HCT116 (cell line): ENCODE measurements at places on chromosomes 3 and 15.

GRCh38 chr3:51371943-51372557, 13.0 kb upstream of the MANF start:
- DNase-seq = peak; percentile 51

- DNase-seq = no peak
These were observed 40.7 kb downstream of the CYP11A1 start for GRCh38 chr15:74326746-74327145.

DNA sequence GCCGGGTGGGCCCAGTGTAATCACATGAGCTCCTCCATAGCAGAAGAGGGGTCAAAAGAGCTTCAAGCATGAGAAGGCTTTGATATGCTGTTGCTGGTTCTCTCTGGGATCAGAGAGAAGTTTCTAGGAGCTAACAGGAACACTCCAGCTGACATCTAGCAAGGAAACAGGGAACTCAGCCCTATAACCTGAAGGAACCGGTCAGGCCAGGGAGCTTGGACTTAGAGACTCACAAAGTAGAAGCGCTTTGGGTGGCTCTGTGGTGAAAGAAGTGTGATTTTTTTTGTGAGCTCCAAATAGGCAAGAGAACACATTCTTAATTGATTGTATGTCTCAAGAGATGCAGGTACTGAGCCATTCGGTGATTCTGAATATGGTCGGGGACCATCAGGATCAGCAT, 26.2 kb upstream of the EPHB1 start:
- no peak for DNase-seq

- DNase-seq = no peak
These were observed 83.1 kb downstream of the CPN2 start for GRCh38 chr3:194267744-194268653.

DNA sequence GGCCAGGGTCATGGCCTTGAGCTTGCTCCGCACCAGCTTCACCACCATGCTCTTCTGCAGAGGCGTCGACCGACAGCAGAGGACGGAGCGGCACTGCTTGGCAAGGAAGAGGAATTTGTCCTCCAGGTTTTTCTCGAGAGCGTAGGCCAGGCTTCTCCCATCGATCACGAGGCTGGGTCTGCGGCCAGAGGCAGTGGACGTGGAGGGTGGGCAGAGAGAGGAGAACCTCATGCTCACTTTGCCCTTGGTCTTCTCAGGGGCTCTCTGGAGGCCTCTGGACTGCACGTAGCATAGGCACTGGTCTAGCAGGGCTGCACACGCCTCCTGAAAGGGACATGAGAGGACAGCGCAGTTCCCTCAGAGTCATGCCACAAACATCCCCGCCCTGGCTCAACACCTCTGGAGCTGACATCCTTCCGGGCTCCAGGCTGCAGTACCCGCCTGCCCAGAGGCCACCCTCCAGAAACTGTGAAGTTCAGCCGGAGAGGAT, 168.3 kb downstream of the ATP10A start:
- no peak for DNase-seq

DNA sequence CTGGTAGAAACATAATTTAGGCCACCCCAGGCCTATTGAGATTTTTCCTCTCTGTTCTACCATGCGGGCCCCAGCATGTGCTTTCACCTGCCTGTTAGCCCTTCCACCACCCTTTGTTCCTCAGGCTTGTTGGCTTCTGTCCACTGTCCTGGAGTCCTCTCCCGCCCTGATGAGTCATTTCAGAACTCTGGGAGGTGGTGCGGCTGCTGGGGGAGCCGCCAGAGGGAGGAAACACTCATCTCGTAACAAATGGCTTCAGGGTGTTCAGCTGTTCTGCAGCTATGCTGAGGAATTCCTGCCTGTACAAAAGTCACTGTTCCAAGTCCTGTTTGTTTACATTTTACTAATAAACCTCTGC, 36.3 kb downstream of the LRTM1 start:
- DNase-seq = no peak

- DNase-seq = no peak
These were observed 40.4 kb upstream of the CTNNB1 start for GRCh38 chr3:41158947-41159346.

- no peak for DNase-seq
These were observed 6.1 kb upstream of the RPP14 start for GRCh38 chr3:58299839-58300516.

DNA sequence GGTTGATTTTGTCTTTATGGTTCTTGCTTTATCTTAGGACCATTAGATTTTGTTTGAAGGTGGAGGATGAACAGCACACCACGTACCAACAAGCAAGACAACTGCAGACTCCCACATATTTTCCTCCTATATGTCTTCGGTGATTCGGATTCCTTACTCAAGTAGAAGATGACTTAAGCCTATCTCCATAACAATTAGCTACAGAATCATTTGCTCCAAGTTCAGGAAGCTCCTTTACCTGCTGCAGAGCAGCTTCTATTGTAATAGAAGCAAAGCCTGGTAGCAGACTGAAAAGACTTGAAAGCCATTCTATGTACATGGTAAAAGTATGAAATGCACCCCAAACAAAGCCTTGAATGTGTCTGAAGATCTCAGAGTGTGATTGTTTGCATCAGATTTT, 229.0 kb downstream of the SOX2 start:
- DNase-seq = no peak

DNA sequence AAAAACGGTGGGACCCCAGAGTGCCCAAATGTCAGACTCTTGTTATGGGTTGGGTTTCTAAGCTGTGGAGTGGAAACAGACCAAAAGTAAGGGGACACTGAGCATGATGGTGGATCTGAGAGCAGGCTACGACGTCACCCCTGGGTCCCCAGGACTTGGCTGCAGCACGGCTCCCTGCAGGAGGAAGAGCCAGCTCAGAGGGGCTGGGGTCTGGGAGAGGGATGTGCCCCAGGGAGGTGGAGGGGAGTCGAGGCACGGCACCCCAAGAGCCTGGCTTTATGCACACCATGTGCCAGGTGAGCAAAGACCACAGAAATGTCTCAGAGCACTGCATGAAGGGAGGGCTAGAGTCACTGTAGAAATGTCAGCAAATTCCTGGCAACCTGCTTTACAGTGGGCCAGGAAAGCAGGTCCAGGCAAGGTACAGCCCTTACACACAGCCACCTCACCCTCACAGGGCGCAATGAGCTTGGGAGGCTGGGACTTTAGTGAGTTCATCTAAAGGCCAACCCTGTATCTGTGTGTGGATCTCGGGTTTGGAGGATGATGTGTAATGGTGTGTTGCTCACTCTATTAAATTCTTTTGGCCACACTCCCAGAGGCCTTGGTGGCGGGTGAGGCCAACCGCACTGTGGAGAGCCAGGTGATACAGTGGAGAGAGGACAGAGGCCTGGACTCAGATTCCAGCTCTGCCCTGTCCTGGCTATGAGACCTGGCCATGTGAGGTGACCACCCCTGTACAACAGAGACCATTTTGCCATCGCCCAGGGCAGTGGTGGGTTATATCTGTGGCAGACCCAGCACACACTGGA, 14.1 kb downstream of the CTSH start:
- peak; percentile 57 for DNase-seq

DNA sequence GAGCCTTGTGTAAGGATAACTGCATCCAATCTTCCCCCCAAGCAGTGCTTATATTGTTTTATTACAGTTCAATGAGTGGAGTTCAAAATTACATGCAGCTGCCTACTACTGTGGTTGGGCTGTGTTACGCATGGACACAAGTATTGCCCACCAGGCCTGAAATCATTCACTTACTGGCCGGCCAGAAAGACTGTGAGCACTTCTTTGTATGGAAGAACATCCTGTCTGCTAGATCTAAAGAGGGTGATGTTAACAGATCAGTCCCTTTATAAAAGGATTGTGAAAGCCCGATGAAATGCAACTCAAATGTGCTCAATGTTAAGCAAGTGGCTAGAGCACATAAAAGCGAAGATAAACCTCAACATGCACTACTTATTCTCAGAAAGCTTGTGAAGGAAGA, 132.5 kb downstream of the FOXP1 start:
- no peak for DNase-seq

DNA sequence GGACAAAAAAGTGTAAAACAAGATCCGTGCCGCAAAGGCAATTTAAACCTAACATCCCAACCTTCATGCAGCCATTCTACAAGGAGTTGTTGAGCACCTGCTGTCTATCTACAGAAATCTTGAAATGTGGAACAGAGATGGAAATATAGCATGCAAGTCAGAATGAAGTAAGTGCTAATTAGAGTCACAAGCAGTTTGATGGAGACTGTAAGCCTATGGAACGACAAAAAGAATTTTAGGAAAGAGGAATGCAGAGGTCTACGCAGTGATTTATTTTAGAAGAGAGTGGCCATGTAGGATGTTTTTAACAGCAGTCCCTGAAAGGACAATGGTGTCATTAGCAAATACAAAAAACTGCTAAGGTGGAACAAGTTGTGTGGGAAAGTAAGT, 851 bp upstream of the DCBLD2 start:
- no peak for DNase-seq

DNA sequence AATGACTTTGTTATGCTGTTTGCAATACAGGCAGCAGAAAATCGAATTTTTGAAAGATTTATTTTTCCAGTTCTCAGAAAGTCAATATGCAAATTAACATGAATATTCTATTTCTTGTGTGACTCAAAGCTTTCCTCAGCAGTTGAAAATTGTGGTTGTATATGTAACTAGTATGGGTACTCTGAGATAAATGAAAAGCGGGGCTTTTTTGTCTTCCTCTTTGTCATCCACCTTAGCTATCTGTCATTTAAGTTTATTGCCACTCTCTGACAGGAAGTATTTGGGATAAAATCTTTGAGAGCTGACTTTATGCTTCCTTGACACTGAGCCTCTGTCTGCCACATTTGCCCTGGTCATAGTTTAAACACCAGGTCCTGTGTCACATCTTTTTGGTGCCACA, 91.5 kb downstream of the ATG7 start:
- no peak for DNase-seq

- DNase-seq = no peak
These were observed 11.7 kb downstream of the TPM1 start for GRCh38 chr15:63054281-63054683.

DNA sequence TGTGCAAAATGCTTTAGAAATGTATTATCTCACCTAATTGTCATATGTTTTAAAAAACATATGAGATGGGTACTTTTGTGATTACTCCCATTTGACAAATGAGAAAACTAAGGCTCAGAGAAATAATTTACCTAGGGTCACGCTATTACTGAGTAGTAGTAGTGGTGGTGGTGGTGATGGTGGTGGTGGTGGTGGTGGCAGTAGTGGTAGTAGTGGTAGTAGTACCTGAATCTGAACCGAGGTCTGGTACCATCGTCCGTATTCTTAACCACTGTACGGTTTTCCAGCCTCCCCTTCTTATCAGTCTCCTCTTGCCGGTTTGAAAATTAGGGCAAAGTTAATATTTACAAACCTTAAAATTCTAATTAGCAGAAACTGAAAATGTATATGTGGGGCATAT, 102.4 kb downstream of the KLHL25 start:
- DNase-seq = no peak

DNA sequence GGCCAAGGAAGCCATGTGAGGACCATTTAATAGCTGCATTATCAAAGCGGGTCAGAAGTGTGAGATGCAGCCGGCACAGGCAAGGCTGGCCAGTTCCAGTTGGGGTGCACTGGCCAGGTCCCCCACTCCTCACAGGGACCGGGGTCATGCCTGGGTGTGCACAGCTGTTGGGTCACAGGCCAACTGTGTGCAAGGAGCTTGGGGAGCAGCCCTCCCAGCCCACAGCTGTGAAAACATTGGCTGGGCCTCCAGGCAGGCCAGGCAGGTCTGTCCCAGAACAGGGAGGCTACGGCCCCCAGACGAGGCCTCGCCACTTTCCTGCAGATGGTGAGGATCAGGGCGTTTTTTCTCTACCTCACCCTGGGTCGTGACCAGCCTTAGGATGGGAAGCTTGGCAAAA, 521.0 kb downstream of the NTRK3 start:
- no peak for DNase-seq

DNA sequence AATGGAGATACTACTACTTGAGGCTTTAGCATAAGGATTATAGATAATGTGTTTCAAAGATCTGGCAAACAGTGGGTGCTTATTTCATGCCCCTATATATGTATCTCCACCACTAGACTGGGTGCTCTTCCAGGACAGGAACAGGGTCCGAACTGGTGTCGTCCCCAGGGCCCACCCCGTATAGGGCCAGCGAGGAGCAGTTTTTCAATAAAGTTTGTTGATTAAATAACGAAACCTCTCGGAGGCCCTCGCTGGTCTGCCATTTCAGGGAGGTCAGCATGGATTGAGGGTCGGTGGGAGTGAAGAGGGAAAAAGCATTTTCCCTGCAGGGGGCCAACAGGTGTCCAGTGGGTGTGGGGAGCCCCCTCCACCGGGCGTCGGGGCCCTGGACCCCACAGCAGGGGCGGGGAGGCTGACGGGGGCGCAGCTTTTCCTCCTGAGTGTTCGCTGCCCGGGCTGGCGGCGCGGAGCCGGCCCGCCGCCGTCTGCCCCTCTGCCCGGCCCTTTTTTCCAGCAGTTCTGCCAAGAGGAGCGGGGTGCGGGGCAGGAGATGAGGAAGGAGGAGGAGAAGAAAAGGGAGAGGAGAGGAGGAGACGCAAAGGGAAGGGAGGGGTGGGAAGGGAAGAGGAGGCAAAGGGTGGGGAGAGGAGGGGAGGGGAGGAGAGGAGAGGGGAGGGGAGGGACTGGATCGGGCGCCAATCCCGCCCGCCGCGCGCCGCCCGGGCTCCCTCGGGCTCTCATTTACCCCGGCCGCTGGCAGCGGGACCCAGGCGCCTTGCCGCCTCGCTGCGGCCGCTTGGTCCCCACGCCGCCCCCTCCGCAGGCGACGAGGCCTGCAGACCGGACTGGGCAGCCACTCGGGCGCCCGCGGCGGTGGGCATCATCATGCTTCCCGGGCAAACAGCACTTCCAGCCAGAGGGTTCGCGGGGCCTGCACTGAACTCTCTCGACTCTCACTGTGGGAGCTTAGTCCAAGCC, 66.3 kb downstream of the ISG20 start:
- DNase-seq = no peak

DNA sequence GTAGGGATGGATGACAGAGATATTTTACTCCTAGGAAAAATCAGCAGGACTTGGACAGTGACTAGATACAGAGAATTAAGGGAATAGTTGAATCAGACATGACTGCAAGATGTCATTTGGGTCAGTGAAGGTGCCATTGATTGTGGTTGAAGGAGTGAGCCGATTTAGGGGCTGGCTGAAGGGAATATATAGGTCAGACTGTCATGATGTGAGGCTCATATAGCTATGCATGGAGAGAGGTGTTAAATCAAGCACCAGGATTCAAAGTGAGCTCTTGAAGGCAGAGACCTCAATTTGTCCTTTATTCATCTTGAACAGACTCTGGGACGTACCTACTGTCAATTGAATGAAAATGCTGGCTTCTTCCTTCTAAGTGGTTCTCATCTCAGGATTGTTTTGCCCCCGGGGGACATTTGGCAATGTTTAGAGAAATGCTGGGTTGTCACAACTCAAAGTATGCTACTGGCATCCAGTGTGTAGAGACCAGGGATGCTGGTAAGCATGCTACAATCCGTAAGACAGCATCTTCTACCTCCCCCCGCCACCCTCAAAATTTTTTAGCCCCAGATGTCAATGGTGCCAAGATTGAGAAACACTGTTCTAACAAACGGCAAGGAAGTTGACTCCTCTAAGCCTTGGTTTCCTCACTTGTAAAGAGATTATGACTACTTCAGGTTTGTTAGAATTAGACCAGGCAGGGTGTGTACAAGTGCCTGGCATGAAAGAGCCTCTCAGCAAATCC, 7.8 kb downstream of the ATP2C1 start:
- DNase-seq = no peak
